ENCODE measurements at places on chromosomes 13 and 19. TPM values are rescaled to one million over a fixed set of nuclear protein-coding genes. Genes with fewer than 3 reads are reported as not detected.

AKAP8L gene
- 94.2 TPM for total RNA-seq

- H3K4me3 ChIP-seq, result no peak overlapping the region
- H3K36me3 ChIP-seq, result no peaks in the 10 kb centered on the region
- no peaks in the 10 kb centered on the region for H3K27me3 ChIP-seq
- DNase-seq, result no peak
- H3K4me1 ChIP-seq, result no peaks in the 10 kb centered on the region
- H3K27ac ChIP-seq, result no peak overlapping the region
Observed at GRCh38 chr13:77800219-77800618, 102.7 kb downstream of the SLAIN1 start.

GRCh38 chr19:4596033-4596904 is 36.8 kb upstream of the SEMA6B start:
- H3K27ac ChIP-seq, result no peak overlapping the region
- no peak overlapping the region for H3K4me3 ChIP-seq
- H3K36me3 ChIP-seq, result no peaks in the 10 kb centered on the region
- peaks cover 77% of the 10 kb centered on the region for H3K27me3 ChIP-seq
- H3K4me1 ChIP-seq, result no peaks in the 10 kb centered on the region
- DNase-seq, result no peak

DNA sequence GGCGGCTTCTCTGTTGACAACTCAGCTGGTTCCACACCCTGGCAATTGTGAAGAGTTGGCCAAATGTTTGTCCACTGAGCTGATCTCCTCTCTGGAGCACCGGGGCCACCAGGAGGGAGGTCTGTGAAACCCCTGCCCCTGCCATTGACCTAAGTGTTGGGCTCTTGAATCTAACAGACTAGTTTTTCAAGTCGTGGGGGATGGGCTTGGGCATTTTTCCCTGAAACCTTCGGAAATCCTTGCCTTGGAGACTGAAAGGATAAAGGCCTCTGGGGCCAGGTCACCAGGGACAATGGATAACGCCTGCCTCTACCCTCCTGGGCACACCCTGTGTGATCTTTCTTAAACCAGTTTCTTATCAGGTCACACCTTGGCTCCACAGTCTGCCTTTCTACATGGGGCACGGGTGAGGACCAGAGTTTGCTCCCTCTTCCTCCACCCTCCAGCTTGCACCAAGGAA is 881 bp downstream of the GEMIN7 start:
- peak overlapping the region; percentile 99 for H3K4me3 ChIP-seq
- H3K36me3 ChIP-seq, result peaks cover 24% of the 10 kb centered on the region
- no peak for DNase-seq
- no peaks in the 10 kb centered on the region for H3K27me3 ChIP-seq
- H3K27ac ChIP-seq, result peak overlapping the region; percentile 80
- H3K4me1 ChIP-seq, result peaks cover 41% of the 10 kb centered on the region

PTH2 gene
- not detected for total RNA-seq

CYP4F2 gene
- not detected for total RNA-seq

GRCh38 chr19:8366121-8366581 is 2.2 kb downstream of the ANGPTL4 start:
- H3K4me1 ChIP-seq, result peaks cover 72% of the 10 kb centered on the region
- peak overlapping the region; percentile 18 for H3K27ac ChIP-seq
- no peak overlapping the region for H3K4me3 ChIP-seq

APOE gene
- 447 TPM for total RNA-seq

- peaks cover 7% of the 10 kb centered on the region for H3K4me1 ChIP-seq
- H3K36me3 ChIP-seq, result no peaks in the 10 kb centered on the region
- H3K27me3 ChIP-seq, result no peaks in the 10 kb centered on the region
- no peak overlapping the region for H3K4me3 ChIP-seq
Observed at GRCh38 chr13:23643338-23644125, 73.3 kb downstream of the TNFRSF19 start.

GRCh38 chr13:67860315-67860714 is 630.2 kb upstream of the PCDH9 start:
- H3K36me3 ChIP-seq, result no peaks in the 10 kb centered on the region
- no peak overlapping the region for H3K4me3 ChIP-seq
- no peaks in the 10 kb centered on the region for H3K27me3 ChIP-seq
- no peak overlapping the region for H3K27ac ChIP-seq
- no peak for DNase-seq

ZNF835 gene
- total RNA-seq, result 3.0 TPM

DNA sequence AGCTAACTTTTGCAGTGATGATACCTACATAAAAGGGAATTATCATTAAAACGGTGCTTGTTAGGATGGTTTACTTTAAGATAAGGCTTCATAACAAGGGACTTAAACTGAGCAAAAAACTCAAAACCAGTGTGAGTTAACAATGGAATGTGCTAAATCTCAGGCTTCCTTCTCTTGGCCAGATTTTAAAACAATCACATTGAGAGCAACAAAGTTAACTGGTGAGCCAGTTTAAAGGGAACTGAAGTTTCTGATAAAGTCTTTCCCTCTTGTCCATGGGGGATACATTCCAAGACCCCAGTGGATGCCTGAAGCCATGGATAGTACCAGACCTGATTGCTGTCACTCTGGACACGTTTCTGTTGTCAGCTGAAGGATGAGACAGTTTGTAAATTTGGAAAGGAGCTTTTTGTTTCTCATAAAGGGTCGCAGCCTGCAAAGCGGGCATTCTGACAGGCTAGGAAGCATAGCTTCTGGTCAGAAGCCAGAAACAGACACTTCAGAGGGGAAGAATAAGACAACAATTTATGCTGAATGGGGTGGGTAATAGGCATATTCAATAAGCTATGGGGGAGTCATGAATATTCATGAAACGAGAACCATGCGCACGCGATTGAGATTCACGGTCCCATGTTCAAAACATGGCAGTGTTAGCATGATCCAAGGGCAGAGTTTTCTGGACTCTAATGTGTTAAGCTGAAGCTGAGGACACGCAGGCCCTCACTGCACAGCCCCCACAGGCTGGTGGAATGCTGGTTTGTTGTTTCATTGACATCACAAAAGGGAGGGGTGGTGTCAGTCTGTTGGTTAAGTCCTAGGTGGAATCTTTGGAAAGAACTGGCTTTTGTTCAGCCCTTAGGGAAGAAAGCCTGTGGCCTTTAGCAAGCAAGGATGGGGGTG is 150.6 kb upstream of the RNF113B start:
- DNase-seq, result no peak
- H3K4me1 ChIP-seq, result peaks cover 10% of the 10 kb centered on the region
- H3K4me3 ChIP-seq, result no peak overlapping the region
- no peaks in the 10 kb centered on the region for H3K27me3 ChIP-seq

DNA sequence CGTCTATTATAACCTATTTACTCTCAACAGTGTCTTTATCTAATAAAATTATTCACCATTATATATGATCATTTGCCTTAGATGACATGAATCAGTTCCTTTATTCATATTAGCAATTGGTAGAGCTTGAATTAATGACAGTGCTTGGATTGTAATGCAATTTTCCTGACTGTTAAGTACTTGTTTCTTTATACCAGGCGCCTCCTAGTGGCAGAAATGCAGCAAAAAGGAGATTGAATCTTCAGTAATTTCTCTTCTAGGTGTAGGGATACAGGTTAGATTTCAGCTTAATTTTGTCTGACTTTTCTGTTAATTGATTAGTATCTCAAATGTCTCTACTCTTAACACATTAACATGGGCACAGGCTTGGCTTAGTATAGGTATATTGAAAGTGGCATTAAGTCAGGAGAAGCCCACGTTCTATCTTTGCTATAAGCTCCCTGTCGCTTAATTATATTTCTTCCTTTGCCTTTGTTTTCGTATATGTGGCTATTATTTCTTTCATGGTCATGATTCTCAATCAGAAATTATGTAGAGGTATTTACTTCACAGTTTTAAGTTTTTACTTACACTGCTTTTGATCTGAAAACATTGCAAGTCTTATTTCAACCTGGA is 9.1 kb upstream of the LHFPL6 start:
- H3K27me3 ChIP-seq, result no peaks in the 10 kb centered on the region
- no peak overlapping the region for H3K27ac ChIP-seq
- no peak overlapping the region for H3K4me3 ChIP-seq
- no peak for DNase-seq
- H3K36me3 ChIP-seq, result no peaks in the 10 kb centered on the region
- H3K4me1 ChIP-seq, result peaks cover 6% of the 10 kb centered on the region

PVR gene
- total RNA-seq, result 35.0 TPM

DNA sequence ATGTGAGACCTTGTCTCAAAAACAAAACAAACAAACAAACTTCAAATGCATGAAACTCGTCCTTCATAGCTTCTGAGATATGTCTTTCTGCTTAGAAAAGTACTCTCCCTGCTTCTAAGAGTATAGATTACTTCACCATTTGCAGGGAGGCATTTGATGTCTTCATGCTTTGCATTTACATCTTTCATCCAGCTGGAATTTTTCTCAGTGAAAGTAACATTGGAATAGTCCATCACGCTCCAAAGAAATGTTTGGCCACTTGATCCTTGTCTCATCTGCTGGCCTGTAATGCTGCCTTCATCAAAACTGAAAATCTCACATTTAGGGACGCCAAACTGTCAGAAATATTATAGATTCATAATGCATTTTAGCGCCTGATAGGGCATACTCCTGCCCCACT is 19.2 kb downstream of the PNMA8A start:
- H3K36me3 ChIP-seq, result no peaks in the 10 kb centered on the region
- no peaks in the 10 kb centered on the region for H3K4me1 ChIP-seq

EFNB2 gene
- total RNA-seq, result 47.0 TPM

DNA sequence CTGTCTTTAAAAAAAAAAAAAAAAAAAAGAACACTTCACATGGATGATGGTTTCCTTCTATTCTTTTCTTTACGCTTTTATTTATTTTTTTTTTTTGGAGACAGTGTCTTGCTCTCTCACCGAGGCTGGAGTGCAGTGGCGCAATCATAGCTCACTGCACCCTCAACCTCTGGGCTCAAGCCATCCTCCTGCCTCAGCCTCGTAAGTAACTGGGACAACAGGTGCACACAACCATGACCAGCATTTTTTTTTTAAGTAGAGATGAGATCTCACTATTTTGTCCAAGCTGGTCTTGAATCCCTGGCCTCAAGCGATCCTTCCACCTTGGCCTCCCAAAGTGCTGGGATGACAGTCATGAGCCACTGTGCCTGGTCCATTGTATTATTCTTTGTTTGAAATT is 24.3 kb downstream of the ANKRD27 start:
- no peaks in the 10 kb centered on the region for H3K27me3 ChIP-seq
- H3K4me3 ChIP-seq, result no peak overlapping the region
- H3K27ac ChIP-seq, result no peak overlapping the region
- H3K4me1 ChIP-seq, result peaks cover 9% of the 10 kb centered on the region

DNA sequence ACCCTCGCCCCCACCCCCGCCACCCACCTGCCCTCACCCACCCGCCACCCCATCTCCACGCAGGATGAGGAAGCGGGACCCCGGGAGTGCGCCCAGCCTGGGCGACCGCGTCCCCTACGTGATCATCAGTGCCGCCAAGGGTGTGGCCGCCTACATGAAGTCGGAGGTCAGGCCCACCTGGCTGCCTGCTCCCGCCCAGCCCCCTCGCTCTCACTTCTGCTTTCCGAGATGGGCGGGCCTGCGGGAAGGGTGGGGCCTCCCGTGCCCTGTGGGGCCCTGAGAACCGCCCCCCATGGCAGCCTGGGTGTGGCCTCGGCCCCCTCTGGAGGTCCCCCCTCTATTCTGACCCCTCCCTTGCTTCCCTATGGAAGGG is 3.1 kb upstream of the SPIB start:
- H3K27ac ChIP-seq, result no peak overlapping the region
- H3K27me3 ChIP-seq, result peaks cover 30% of the 10 kb centered on the region
- no peaks in the 10 kb centered on the region for H3K4me1 ChIP-seq
- peak; percentile 79 for DNase-seq
- no peak overlapping the region for H3K4me3 ChIP-seq
